DND-41 (cell line): ENCODE measurements at places on chromosomes 3 and 15.

- peak; percentile 46 for DNase-seq
Observed at GRCh38 chr3:14791343-14791945, 27.3 kb upstream of the FGD5 start.

- DNase-seq: no peak
Observed at GRCh38 chr3:121482660-121483059, 63.1 kb downstream of the POLQ start.

DNA sequence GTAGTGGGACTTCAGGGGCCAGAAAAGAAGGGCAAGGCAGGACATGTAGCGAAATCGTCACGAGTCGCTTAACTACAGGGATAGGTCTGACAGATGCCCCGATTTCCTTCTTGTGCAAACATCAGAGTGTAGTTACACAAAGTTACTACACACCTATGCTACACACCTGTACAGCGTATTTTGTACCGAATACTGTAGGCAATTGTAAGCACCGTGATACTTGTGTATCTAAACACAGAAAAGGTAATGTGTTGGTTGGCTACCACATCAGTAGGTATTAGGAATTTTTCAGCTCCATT lies 515 bp upstream of the MTHFS start:
- DNase-seq: no peak

DNA sequence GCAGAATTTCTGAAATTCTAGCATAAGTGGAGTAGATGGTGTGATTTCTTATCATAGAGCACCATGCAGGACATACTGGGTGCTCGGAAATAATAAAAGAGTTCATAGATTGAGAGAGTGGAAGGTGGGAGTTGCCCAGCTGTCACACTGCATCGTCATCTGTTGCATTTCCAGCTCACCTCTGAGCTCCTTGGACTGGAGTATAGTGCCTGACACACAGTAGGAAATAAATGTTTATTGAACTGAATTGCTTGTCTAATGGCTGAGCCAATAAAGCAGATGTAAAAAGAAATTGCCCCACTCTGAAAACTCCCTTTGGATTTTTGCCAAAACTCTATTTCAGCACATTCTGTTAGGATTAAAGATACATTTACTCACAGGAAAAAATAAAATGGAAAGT lies 108.9 kb upstream of the UBE2E1 start:
- no peak for DNase-seq

DNA sequence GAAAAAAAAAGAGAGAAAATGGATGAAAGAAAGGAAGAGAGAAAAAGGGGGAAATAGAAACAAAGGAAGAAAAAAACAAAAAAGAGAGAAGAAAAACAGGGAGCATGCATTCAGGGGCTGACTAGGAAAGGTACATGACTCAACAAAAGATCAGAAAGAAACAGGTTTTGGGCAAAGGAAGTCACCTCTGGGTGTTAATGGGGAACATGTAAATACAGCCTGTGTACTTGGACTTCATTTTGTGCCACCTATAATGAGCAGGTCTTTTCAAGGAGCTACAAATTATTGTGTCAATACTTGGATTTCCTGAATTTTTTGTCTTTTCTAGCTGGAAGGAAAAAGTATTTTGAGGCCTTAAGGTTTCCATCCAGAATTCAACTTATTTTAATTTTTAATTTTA lies 53.4 kb upstream of the CCDC50 start:
- no peak for DNase-seq

- no peak for DNase-seq
Observed at GRCh38 chr3:54042259-54042823, 80.0 kb upstream of the CACNA2D3 start.

- no peak for DNase-seq
Observed at GRCh38 chr3:48820612-48821324, 26.9 kb downstream of the PRKAR2A start.

- no peak for DNase-seq
Observed at GRCh38 chr15:69763831-69764230, 311.2 kb downstream of the RPLP1 start.

- no peak for DNase-seq
Observed at GRCh38 chr3:13750731-13751130, 129.1 kb downstream of the WNT7A start.

GRCh38 chr3:112486811-112487505 lies 12.3 kb downstream of the BTLA start:
- no peak for DNase-seq

DNA sequence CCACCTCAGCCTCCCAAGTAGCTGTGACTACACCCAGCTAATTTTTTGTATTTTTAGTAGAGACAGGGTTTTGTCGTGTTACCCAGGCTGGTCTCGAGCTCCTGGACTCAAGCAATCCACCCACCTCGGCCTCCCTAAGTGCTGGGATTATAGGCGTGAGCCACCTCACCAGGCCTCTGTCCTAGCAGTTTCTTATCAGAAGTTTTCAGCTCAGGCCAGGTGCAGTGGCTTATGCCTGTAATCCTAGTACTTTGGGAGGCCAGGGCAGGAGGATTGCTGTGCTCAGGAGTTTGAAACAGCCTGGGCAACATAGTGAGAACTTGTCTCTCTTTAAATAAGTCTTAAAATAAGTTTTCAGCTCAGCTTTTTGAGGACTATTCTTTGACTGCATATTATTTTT lies 48.4 kb downstream of the SGO1 start:
- DNase-seq: no peak

- no peak for DNase-seq
Observed at GRCh38 chr3:107699682-107700081, 176.9 kb downstream of the BBX start.

DNA sequence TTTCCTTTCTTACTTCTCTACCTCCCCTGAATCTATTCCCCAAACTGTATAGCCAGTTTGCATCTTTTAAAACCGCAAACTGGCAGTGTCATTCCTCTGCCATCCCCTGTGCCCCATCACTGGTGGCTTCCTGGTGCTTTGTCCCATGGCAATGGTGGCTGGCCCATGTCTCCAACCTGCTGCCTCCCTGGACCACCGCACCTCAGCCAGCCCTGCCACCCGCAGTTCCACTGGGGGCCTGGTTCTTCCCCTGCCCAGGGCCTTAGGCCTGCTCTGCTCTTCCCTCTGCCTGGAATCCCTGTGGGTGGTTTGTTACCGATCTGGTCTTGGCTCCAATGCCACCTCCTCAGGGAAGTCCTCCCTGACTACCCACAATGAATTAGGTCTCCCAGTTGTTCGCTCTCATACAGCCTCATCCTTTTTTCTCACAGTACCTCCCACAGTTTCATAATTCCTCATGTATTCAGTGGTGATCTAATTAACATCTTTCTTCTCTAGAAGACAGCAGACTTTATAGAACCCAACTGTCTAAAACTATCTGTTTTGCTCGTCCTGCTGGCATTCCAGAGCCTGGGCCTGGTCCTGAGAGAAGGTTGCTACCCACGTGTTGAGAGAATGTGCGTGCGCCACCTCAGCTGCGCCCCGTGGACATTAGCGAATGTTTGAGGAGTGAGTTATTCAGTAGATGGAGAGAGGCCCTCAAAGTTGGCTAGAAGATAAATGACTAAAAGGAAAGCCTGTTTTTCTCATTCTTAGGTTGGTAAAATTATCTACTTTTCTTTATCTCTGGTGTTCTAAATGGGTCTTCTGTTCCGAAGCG lies 130.1 kb downstream of the DNAJB8 start:
- no peak for DNase-seq

GRCh38 chr15:56869573-56869972 lies 48.9 kb upstream of the TCF12 start:
- peak; percentile 66 for DNase-seq

- no peak for DNase-seq
Observed at GRCh38 chr15:70376929-70377691, 279.4 kb upstream of the TLE3 start.

DNA sequence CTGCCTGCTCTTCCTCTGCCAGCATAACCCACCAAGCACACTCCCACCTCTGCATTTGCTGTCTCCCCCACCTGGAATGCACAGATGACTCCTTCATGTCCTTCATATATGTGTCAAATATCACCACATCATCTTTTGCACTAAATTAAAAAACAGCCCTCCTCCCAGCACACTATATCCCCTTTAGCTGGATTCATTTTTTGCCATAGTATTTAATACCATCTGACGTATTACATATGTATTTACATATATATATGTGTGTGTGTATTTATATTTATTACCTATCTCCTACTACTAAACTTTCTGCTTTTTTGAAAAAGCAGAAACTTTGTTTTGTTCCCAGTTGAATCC lies 29.4 kb upstream of the UBL7 start:
- DNase-seq: no peak

DNA sequence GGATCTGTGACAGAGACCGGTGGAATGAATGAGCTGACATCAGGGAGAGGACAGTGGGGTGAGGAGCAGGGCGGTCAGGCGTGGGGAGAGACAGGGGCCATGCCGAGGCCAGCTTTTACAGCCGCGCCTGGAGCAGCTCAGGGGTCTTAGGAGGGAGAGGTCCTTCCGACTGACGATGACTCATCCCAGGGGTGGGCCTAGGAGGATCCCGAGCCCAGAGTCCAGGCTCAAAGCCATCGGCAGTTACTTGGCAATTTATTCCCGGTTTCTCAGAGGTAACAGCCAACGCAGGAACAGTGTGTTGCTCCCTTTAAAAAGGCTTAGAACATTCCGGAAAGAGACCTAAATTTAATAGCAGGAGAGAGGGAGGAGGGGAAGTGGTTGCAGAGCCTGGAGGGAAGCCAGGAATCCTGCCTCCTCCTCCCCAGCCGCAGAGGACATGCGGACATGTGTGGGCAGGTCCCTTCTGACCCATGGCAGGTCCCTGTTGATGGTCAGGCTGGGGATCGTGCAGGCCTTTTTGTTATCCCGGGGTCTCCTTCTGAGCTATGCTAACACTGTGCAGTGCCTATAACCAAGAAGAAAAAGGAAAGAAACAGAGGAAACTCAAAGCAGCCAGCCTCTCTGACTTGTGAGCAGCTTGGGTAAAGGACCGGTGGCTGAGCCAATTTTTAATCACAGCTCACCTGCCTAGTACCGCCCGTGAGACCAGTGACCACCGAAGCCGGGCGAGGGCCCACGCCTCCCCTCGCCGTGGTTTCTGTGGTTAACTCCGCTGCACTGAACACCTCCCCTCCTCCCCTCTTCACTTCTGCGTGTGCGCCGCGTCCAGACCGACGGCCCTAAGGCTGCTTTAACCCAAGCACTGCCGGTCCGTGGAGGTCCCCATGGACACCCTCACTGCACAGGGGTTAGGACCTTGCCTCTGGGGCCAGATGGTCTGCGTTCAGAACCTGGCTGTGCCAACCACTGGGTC lies 392.4 kb upstream of the PROK2 start:
- no peak for DNase-seq

GRCh38 chr3:72411126-72411525 lies 437.1 kb downstream of the SHQ1 start:
- DNase-seq: no peak
